ENCODE measurements at places on chromosomes 5 and 9.

DNA sequence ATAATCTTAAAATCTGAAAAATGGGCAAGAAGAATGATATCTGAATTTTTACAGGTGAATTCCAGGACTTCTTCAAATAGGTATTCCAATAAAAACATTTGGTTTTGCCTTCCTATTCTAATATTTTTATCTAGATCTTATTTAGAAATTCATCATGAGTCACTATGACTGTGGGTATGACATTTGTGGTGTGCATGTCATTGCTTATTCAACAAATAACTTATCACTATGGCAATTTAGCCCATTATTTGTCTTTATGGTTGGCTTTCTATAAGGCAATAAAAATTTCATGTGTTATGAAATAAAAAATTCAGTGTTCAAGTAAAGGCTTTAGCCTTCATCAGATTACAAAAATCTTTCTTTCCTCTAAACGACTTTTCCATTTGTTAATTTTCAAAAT is 1139.6 kb upstream of the NUDT12 start:
- no peak for DNase-seq

GRCh38 chr9:108133680-108134079 is 644.1 kb upstream of the KLF4 start:
- no peak for DNase-seq

GRCh38 chr9:16442622-16443021 is 427.8 kb downstream of the BNC2 start:
- no peak for DNase-seq

GRCh38 chr5:95555553-95555952 is 652 bp downstream of the ARSK start:
- no peak for DNase-seq

GRCh38 chr5:16803831-16804230 is 132.3 kb downstream of the MYO10 start:
- DNase-seq = no peak

DNA sequence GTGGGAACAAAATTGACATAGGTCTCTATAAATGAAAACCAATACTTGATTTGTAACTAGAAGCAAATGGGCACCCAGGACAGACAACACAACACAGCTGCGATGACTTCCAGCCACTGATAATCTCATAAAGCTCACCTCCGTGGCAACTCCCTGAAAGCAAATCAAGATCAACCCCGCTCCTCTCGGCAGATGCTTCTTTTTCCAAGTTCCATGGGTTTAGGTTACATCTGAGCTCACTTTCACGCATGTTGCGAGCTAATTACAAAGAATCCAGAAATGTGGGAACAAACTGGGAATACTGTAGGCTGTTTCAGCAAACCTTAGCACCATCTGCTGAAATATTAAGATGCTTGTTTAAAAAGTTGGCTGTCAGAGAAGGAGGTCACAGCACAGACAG is 153.9 kb downstream of the ELAVL2 start:
- no peak for DNase-seq

GRCh38 chr9:132645306-132645705 is 24.5 kb downstream of the DDX31 start:
- no peak for DNase-seq

DNA sequence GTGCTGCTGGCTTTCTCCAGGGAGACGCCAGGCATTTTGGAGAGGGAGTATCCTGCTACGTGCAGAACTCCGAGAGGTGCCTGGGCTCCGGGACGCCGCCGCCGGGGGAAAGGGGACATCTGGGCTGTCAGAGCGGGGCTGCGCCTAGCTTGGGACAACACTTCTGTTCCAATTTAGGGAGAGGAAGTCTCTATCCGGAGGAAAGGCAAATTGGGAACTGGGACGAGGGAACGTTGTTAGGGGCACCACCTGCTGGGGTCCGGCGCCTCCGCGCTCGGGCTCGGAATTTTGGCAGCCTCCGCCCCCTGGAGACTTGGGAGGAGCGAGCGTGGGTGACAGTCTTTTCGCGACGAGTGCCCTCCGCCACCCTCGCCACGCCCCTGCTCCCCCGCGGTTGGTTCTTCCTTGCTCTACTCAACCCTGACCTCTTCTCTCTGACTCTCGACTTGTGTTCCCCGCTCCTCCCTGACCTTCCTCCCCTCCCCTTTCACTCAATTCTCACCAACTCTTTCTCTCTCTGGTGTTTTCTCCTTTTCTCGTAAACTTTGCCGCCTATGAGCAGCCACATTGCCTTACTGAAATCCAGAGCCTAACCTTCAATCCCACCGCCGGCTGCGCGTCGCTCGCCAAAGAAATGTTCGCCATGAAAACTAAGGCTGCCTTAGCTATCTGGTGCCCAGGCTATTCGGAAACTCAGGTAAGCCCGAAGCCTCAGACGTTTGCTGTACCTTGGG is 1.6 kb downstream of the TSLP start:
- peak; percentile 41 for DNase-seq

- no peak for DNase-seq
Measured at GRCh38 chr9:83688921-83689320, 18.8 kb downstream of the UBQLN1 start.

GRCh38 chr5:153461341-153461740 is 29.1 kb upstream of the GRIA1 start:
- no peak for DNase-seq

GRCh38 chr5:113068559-113068958 is 92.0 kb downstream of the DCP2 start:
- DNase-seq = no peak

- DNase-seq = no peak
Measured at GRCh38 chr5:172534229-172535107, 80.1 kb upstream of the SH3PXD2B start.

- no peak for DNase-seq
Measured at GRCh38 chr9:21505425-21506179, 23.5 kb upstream of the IFNE start.

DNA sequence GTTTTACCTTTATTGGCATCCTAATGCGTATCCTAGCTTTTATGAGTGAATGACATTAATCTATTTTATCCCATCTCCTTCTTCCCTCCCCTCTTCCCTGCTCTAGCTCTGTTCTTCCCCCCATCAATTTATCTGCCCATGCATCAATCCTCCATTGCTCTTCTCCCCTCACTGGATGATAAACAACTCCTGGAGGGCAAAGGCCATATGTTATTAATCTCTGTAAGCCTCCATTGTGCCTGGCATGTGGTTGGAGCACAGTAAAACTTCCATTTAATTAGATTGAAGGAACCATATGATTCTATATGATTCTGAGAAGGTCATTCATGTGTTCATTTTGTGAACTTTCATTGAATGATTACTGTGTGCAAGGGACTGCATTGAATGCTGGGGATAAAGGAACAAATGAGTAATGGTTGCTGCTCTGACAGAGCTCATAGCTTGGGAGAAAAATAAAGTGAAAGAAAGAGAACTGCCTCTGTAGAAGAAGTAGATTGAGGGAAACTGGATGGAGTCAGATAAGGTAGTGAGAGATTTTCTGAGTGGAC is 85.0 kb downstream of the MEGF10 start:
- no peak for DNase-seq

GRCh38 chr9:4012441-4012840 is 287.4 kb downstream of the GLIS3 start:
- DNase-seq = no peak

- DNase-seq = no peak
Measured at GRCh38 chr5:33888587-33888986, 3.2 kb downstream of the ADAMTS12 start.

DNA sequence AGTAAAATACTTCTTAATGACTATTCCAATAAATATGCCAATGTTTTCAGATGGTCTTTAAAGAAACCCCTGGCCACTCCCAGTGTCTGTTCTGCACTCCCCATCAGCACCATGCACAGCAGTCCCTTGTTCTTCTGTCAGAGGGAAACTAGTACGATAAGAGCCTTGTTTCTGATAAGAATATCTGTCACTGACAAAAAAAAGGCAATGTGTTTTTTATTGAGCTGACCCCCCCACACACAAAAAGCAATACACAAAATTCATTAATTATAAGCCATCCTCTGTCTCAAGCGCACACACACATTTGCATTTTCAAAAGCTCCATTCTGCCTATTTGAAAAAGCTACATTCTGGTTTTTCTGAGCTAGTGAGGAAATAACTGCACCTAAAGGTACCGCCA is 119.1 kb downstream of the ENC1 start:
- no peak for DNase-seq

- no peak for DNase-seq
Measured at GRCh38 chr9:104836235-104836634, 72.3 kb downstream of the NIPSNAP3B start.

DNA sequence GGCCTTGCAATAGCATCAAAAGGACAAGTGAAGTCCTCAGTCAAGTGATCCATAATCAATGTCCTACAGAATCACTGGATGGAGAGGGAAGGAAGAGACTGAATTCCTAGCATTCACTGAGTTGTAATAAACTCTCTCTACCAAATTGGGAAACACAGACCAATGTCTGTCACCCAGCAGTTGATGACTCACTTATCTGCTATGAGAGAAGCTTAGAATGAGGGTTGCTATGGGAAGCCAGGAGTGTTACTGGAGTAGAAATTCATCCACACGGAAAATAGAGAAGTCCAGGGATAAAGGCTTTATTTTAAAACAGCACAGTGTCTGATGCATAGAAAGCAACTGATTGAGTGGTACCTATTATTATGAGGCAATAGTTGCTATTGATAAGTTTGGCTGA is 407.4 kb downstream of the BRINP1 start:
- DNase-seq = no peak
